ENCODE measurements at places on chromosomes 4 and X.
A peak's percentile ranks its signal among the peaks of the same experiment; 100 is the strongest.

DNA sequence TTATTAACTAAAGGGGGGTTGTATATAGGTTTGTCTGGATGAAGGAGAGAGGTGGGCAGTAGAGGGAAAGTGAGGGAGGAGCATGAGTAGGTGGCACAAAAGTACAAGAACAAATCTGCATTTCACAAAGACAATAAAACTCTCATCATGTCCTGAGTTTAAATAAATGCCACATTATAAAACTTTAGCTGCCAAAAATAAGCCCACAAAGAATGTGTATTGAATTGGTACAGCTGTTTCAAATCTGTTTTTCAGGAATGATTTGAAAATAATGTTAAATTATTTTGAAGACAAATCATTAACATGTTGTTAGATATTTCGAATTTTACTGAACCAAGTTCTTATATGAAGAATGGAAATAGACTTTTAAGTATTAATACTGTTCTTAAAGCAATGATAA, 5.8 kb downstream of the CNKSR2 start:
- no peak for DNase-seq

DNA sequence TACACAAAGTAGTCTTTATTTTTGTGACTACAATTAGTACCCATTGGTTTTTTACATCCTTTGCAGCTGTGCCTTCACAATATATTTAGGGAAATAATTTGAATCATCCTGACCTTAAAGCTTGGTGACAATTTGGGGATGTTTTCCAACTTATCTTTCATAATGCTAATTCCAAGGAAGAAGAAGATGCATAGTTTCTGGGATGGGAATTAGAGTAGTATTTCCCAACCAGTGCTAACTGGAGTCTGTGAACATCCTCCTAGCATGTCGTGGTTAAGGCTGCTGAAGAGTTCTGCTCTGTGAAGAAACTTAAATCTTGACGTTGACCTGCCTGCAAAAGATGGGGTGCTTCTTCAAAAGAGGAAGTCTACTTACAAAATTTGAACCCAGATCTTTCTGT, 173.5 kb downstream of the ANK2 start:
- DNase-seq, result no peak

DNA sequence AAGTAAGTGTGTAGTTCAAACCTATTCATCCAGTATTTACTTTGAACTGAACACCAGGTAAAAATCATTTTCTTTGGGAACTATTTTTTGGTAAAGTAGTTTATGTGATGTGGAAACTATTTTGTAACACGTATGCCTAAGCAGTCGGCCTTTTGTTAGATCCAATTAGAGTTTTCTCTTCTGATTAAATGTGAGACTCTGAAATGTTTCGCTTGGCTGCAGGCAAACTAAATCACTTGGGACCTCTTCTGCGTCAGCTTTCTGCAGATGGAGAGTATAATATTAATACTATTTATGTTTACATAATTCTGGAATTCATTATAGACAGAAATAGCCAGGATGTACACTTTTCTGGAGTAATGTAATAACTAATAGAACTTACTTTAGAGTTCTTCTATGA, 46.9 kb downstream of the BMPR1B start:
- DNase-seq, result no peak

GRCh38 chr4:17366496-17366895, 145.4 kb downstream of the QDPR start:
- no peak for DNase-seq

GRCh38 chr4:184472614-184473498, 1.5 kb downstream of the IRF2 start:
- DNase-seq, result peak; percentile 84

- DNase-seq, result no peak
These were observed 11.0 kb upstream of the MAMLD1 start for GRCh38 chrX:150352114-150352513.

GRCh38 chrX:108064001-108064400, 19.1 kb downstream of the VSIG1 start:
- no peak for DNase-seq

DNA sequence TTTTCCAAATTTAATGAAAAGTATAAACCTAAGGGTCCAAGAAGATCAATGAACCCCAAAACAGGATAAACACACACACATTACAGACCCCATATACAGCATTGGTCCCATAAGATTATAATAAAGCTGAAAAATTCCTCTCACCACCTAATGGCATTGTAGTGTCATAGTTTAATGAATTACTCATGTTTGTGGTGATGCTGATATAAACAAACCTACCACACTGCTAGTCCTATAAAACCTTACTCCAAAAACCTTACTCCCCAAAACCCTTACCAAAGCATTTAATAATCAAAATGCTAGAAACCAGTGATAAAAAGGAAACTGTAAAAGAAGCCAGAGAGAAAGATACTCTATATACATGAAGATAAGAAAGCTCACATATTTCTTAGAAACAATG, 148.1 kb upstream of the SH3RF1 start:
- no peak for DNase-seq

- DNase-seq, result no peak
These were observed 254.7 kb upstream of the AR start for GRCh38 chrX:67289055-67289499.

DNA sequence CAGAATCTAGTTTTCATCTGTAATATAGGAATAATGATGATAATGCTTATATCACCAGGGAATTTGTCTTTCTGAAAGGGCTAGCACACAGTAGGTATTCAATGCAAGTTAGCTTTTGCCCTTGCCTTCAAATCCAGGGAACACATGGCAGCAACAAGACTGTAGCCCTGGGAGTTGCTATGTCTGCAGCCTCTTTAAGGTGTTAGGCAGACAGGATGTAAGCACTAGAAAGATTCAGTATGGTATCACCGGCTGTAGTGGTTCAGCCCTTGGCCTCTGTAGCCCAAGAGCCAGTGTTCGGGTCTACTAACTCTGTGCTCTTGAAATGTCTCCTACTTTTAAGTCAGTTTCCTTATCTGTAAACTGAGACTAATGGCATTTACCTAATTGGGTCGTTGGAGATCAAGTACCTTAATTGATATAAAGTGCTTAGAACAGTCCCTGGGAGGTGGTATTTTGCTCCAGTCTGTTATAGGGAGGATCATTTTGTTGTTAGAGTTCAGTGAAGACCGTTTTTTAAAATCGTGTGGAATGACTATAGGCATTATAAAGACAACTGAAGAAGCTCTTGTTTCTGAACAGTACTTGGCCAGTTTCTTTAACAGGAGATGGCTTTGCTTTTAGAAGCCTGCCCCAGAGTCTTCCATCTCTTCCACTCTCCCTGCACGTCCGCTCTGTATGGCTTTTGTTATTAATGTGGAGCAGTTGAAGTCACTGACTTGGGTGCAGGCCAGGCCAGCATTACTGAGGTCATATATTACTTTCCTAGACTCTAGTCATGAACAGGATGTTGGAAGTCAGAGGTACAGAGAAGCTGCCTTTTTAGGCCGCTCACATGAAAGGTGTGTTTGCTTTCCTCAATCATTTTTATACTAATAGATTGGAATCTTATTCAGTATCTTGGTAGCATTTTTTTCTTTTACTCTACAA, 44.8 kb downstream of the GAB1 start:
- DNase-seq, result peak; percentile 80

DNA sequence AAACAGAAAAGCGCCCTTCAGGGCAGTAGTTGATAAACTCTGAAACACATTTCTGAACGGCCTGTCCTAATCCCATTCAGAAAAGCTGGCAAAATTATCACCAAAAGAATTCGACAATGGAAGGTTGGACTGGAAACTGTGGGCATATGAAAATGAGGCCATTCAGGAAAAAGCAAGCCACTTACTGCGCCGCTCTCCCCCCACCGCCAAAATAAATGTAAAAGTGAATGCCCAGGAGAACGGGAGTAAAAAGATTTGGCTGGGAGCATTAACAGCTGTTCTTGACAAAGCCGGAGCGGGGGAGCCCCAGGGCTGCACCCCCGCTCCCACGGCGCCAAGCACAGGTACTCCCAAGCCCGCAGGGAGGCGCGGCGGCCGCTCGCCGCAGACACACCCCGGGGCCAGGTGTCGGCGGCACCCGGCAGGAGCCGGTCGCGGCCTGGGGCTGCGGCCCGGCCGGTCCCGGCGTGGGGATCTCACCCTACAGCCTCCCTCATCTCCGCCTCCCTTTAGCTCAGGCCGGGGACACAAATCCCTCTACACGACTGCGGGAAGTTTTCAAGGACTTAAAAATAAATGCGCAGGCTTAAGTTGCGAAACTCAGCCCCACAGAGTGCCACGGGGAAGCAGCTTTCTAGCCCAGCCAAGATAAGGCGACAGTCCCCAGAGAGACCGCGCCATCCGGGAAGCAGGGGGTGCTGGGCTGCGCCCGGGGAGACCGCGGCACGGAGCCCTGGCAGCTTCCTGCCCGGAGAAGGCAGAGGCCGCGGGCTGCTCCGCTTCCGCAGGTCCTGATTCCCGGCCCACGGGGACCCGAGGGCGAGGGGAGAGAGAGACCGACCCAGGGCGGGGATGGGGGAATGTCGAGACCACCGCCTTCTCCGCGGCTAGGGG, 593 bp downstream of the SH3RF1 start:
- peak; percentile 74 for DNase-seq

- no peak for DNase-seq
These were observed 12.4 kb downstream of the CAMK2D start for GRCh38 chr4:113749178-113749577.

DNA sequence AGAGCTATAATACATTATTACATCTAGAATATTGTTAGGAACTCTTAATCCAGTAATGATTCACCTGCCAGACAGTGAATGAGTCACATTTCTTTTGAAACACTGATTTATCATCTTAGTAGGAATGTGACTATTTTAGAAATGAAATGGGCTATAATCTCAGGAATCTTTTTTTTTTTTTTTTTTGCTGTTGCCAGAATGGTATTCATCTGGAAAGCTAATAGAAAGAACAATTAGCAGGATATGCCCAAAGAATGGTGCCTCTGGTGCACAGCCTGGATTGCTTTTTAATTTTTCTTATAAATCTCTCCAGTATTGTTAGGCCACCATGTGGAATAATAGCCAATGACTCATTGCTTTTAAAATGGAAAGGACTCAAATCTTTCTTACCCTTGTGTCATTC, 181.1 kb upstream of the SMIM31 start:
- no peak for DNase-seq

All from DMS53 (cell line).